EL (cell line): ENCODE measurements at places on chromosomes 1 and 21.

DNA sequence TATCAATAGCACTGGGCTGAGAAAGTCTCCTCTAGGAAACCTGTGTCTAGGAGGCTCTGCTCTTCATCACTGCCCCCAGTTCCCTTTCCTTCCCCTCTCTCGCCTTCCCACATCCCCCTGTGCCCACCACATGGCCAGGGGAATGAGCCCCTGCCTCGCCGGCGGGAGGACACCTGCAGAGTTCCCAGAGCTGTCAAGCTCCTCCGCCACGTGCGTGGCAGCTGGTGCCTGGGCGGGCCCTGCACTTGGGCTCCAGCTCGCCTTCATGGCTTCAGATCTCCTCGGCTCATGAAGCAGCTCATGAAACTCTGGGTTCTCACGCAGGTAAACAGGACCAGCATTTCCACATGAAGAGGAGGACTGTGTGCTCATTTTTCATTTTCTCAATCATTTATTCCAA lies 62.8 kb downstream of the SIM2 start:
- no peak for DNase-seq

- no peak for DNase-seq
Measured at GRCh38 chr1:150473659-150474058, 13.6 kb upstream of the TARS2 start.

GRCh38 chr1:210505601-210506496 lies 177.1 kb downstream of the HHAT start:
- DNase-seq = no peak

GRCh38 chr1:15765495-15766194 lies 7.0 kb downstream of the FBLIM1 start:
- DNase-seq = no peak

- no peak for DNase-seq
Measured at GRCh38 chr1:23923592-23924499, 10.7 kb upstream of the CNR2 start.

DNA sequence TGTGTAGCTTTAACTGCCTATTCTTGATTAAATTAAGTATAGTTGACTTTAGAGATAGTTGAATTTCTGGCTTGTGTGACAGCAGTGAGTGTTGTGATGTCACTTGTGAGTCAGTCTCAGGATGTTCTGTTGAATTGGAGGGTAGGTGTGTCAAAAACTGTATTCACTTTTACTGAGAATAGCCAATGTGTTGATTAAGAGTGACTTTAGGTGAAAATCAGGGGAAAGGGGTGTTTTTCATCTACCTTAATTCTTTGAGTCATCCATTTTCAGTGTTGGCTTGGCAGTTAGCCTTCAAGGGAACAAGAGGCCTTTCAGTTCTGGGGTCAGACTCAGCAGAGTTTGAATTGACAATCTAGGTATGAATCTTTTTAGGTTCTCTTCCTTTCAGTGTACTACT lies 75.9 kb downstream of the CDC14A start:
- no peak for DNase-seq

DNA sequence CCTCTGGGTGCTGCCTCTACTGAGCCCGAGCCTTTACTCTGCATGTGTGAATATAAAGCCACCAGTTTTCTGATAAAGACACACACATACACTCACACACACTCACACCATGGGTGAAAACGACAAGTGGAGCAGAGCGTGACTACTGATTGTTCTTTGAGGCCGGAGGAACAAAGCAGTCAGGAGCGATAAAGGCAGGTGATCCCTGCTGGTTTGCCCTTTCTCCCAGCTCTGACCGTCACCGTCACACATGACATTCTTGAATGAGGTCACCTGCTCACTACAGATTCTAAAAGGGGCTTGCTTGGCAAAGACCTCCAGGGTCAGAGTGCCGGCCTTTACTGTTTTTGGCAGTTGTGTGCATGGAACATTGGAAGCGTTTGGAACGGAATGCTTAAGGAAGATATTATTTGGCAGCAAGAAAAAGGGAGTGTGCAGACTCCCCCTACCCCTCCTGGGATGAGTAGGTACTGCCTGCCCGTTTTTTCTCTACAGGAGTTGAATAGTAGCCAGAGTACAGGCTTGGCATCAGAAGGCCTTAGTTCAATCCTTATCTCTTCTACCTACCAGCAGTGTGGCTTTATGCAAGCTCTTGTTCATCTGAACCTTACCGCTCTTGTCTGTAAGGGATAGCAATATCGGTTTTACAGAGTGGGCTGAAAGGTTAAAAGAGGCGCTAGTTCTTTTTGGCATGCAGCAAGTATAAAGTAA lies 79.7 kb downstream of the PBX1 start:
- no peak for DNase-seq

DNA sequence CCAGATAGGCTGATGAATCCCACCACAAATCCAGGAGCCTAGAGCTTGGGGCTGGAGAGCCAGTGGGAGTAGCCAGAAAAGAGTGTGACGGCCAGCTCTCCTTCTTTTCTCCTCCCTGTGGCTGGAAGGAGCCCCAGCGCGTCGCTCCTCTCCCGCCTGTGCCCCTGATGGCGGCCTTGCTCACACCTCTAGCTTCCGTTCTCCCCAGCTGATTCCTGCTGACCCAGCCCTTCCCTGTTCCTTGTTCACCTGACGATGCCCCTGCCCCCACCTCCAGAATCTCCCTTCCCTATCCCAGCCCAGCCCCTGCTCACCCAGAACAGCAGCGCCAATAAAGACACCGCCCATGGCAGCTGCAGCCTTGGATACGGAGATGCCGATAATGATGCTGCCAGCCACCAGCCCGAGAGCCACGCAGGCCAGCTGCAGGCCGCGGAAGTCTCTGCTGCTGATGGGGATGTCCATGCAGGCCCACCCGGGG lies 656 bp downstream of the KNCN start:
- no peak for DNase-seq

GRCh38 chr1:2788506-2789163 lies 12.9 kb downstream of the TTC34 start:
- DNase-seq = no peak

DNA sequence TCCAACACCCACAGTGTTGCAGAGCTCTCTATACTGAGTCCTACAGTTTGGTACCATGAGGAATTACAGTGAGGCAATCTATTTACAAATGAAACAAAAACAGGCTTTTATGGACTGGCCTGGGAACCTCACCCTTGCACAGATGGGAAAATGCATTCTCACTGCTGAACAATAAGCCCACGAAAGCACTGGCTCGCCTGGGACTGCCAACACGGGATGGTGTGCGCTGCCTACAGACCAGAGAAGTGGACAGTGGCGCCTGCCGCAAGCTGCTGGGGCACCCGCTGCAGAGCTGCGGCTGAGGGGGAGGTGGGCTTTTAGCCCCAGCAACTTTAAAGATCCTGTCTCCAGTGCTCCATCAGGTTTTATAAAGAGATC lies 28.5 kb upstream of the ABCG1 start:
- no peak for DNase-seq

GRCh38 chr1:211217392-211217791 lies 41.8 kb upstream of the RCOR3 start:
- no peak for DNase-seq

- no peak for DNase-seq
Measured at GRCh38 chr1:164843743-164844500, 284.9 kb downstream of the PBX1 start.

DNA sequence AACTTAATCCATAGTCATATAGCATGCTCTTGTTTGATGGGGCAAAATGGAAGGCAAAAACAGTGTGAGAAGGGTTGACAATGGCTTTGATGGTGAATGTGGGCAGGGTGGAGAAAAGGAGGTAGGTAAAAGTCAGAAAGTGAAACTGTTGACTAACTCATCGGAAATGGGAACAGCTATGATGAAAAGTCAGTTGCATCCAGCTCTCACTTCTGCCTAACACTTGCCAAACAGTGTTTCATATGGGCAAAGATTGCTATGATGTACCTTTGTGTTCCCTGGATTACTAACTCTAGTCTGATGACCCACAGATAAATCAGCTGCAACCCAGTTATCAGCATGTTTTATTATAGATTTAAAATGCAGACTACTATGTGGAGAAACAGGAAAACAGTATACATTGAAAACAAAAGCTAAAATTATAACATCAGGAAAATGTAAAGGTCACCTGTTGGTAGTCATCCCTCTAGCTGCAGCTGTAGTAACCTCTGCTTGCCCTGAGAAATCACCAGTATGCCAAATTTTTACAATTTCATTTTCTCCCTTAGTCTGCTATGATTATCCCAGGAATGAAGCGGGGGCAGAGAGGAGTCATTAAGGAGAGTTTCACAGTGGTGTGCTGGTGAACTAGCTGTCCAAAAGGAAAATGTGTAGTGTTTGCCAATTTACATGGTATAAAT lies 11.7 kb downstream of the TNFSF18 start:
- no peak for DNase-seq

GRCh38 chr1:116218922-116219321 lies 107.7 kb downstream of the MAB21L3 start:
- DNase-seq = no peak
